Right lobe of liver (tissue), 6 donors: ENCODE measurements at places on chromosomes 7 and 10. TPM values are rescaled to one million over a fixed set of nuclear protein-coding genes. Genes with fewer than 3 reads are reported as not detected.

GRCh38 chr7:138001529-138002095 lies at the start of gene CREB3L2:
CREB3L2 (minus strand) TSS chr7:138002086; CDS start chr7:138001705, 381 bp downstream.
- peak; percentile 65 for DNase-seq

The ZNF273 gene
- 0.93 TPM for total RNA-seq

DNA sequence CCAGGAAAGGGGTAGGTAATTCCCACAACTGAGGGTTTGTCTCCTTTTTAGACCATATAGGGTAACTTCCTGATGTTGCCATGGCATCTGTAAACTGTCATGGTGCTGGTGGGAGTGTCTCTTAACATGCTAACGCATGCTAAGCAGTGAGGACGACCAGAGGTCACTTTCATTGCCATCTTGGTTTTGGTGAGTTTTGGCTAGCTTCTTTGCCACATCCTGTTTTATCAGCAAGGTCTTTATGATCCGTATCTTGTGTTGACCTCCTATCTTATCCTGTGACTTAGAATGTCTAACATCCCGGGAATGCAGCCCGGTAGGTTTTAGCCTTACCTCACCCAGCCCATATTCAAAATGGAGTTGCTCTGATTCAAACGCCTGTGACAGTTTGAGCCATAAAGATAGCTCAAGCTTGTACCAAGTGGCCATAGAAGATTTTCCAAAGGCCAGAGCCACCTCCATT lies 176.0 kb upstream of the NAMPT start:
- no peak for DNase-seq

The SGCE gene
- total RNA-seq: 17.7 TPM

The MKI67 gene
- total RNA-seq: 1.2 TPM

DNA sequence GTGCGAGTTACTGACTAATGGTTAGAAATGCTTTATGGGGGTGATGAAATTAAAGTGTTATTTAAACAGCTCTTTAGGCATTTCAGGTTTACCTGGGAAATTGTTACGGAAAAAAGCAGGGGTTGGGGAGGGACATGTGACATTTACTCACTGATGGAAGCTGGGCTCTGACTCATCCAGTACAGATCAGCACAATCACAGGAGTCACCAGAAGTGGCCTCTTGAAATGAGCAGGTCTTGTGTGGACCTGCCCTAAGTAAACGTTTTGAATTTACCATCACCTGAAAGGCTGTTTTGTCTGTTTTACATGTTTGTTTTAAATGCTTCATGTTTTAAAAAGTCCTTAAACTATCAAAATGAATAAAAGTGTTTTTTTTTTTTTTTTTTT lies 2.3 kb downstream of the GLRX3 start:
- DNase-seq: no peak

GRCh38 chr10:127024685-127025435 lies 119.6 kb downstream of the DOCK1 start:
- no peak for DNase-seq

GRCh38 chr7:50730446-50731400 lies 52.0 kb downstream of the GRB10 start:
- peak; percentile 75 for DNase-seq

The PLCE1 gene
- 0.61 TPM for total RNA-seq

GRCh38 chr10:924524-924859 lies 7.0 kb downstream of the LARP4B start:
- DNase-seq: no peak

- DNase-seq: no peak
Observed at GRCh38 chr7:94602181-94602580, 53.8 kb downstream of the SGCE start.

DNA sequence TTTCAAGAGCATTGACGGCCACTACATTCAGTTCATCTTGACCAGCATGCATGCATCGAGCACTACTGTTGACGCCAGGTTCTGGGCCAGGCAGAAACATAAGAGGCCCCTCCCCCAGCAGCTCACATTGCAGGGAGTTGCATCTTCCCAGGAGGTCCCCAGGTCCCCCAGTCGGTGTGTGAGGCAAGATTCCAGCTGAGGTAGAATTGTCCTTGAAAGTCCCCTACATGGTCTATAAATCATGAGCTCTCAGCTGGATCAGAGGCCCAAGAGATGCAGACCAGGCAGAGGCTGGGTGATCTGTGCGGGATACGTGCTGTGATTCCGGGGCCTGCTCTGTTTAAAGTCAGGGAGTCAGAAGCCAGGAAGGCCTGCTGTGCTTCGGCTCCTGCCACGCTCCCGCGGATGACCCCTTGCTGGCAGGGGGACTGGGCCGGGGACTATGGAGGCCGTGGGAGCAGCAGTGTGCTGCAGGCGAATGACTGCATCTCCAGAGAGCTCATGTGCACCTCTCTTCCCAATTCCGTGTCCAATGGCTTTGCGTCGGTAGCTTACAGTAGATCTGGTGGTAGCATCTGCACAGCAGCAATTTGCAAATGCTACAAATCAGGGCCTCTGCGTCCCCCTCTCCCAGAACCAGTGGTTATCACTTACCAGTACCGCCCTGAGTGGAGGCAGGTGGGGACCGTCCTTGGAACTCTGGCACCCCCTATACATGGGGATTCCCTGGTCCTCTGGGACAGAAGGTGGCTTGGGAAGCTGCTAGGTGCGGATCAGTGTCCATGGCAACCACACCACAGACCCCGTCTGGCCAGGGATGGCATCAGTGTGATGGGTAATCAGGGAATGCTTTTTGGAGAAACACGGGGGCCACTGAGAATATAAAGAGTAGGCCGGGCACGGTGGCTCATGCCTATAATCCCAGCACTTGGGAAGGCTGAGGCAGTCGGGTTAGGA lies 93.6 kb downstream of the RGS10 start:
- no peak for DNase-seq

- DNase-seq: no peak
Observed at GRCh38 chr10:118342638-118343020, 505 bp upstream of the FAM204A start.

DNA sequence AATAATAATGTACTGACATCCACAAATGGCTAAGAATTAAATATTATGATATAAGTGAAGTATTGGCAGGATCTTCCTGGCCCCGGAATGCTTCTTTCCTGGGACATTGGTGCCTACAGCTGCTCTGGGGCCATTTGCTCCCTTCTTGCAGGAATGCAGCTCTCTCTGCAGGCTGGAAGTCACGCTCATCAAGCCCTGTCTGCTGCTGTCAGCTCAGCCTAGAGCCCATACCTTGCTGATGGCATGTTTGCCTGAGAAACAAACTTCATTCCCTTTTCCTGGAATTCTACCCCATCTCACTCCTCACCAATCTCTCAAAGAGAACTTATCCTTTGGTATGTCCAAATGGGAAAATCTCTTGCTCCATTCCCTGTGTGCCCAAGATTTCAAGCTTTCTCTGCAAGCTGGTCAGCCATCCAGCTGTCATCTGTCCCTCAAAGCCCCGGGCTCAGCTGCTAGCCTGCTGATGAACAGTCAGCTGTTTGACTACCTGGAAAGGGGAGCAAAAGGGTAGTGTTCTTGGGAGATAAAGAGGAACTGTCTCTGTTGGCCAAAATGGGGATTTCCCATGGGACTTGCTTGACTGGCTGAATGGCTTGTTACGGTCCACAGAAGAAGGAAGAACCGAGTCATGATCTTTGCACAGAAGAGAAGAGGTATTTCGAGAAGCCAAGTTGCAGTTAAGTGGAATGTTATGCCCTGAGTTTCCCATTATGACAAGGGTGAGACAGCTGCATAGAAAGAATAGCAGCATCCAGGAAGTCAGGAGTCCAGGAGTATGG lies 12.0 kb upstream of the RASSF4 start:
- DNase-seq: no peak

GRCh38 chr7:121766676-121767075 lies 106.3 kb upstream of the PTPRZ1 start:
- DNase-seq: no peak

The LMTK2 gene
- 15.4 TPM for total RNA-seq

The SCART1 gene
- total RNA-seq: 0.18 TPM

- no peak for DNase-seq
Observed at GRCh38 chr7:18305866-18306265, 189.7 kb upstream of the HDAC9 start.

DNA sequence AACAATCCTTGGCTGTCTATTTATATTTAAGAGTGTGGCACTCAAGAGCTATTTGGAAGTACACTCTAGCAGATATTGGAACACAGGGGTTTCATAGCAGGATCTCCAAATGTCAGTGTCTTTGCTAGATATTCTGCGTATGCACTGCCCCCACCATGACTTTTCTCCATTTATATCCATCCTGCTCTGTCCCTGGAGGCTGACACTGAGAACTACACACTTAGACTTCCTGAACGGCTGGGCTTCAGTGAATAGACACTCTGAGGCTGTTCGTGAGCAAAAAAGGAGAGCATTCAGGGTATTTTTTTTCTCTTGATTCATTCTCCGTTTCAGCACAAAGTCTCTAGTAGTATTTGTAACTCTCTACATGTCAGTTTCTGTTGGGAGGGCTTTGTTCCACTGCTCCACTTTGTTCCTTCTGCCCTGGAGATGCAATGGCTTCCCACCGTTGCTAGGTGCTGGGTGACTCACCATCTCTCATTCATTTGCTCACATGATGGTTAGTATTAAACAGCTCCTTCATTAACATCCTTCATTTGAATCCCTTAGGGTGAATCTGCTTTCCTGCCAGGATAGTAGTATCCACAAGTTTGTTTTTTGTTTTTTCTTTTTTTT lies 155.9 kb upstream of the SLC13A1 start:
- DNase-seq: no peak

DNA sequence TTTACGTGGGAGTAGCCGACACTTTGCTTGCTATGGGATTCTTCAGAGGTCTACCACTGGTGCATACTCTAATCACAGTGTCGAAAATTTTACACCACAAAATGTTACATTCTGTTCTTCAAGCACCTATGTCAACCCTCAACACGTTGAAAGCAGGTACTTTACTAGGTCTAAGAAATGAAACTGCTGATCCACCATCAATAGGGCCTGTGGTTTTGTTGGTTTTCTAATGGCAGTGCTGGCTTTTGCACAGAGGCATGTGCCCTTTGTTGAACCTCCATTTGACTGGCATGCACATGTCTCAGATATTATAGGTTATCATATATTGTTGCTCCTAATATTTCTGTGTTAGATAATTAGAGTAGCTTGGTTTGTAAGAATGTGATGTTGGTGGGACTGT lies 123.8 kb downstream of the CFTR start:
- no peak for DNase-seq

DNA sequence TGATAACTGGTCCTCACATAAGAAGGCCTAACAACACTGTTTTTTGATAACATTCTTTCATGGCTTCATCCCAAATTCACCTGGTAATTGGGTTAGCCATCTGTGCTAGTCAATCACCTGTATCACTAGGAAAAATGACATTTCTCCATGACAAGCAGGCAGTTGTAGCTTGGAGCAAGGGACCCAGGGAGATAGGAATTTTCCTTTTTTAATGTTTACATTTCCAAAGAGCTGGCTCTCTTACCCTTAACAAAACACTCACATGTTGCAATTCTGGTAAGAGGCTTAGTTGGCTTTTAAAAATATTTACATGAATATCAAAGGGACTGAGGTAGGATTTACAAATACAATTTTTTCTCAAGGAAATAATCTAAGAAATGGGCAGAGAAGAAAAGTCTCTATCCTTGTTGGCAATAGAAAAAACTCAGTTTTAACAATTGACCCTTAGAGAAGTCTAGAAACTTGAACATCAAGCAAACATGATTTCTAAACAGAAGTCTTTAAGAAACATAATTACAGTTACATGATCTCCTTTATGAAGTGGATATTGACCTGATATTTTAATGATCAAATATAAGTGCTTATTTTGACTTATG lies 16.1 kb upstream of the AKR1C1 start:
- no peak for DNase-seq

DNA sequence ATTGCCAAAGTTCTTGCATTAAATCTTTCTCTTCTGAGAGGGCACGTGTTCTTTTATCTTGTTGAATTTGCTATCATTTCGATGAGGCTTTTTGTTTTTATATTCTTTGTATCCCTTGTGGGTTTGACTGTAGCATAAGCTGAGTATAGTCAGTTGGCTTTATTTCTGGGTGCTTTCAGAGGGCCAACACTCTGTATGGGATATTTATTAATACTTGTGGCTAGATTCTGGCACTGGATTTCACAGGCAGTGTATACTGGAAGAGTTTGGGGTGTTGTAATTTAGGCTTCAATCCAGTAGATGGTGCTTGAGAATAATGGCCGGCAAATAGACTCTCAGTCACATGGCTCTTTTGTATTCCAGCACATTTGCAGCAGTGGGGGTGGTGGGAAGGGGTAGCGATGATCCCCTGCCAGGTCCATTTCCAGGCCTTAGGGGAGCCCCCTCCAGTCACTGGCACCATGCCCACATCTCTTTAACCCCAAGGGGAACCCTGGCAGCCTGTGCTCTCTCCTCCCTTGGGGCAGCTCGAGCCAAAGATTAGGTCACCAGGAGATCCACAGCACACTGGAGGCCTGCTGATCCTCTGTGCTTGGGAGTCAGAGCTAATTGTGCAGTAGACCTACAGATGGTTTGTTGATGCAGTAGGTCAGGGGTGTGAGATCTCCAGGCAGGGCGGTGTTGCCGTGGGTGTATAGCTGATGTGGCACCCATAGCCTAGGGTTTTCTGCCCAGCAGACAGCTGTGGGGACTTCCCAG lies 81.8 kb downstream of the PTPN20 start:
- DNase-seq: peak; percentile 46

The VSTM2A gene
- total RNA-seq: not detected

GRCh38 chr10:34126371-34127151 lies 688.5 kb downstream of the PARD3 start:
- no peak for DNase-seq

DNA sequence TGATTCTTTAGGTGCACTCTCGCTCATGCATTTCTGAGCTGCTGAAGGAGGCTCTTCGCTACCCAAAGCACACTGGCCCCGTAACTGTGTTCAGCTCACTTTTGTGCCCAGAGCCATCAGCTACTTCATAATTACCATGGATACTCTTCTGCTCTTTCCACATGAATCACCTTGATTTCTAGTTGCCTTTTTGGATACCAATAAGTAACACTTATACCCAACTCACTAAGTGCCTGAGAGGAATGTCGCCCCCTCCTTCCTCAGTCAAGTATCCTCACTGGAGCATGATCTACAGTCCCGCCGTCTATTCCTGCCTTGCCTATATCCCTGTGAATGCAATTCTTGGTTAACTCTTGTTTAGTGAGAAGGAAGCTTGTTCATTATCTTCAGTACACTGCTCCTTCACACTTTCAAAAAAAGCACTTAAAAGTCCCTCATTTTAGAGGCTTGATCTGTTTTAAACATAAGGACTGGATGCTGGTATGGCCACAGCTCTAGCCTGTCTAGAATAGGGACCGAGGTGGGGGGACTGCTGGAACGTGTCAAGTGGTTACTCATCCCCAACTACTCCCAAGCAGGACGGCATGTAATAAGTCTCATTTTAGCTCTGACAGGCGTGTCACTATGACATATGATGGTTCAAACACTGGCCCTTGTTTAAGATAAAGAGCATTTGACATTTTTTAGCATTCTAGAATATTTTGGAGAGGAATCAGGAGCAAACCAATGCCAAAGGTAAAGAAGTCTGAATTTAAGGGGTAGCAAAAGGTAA lies 23.7 kb downstream of the SVIL start:
- no peak for DNase-seq

DNA sequence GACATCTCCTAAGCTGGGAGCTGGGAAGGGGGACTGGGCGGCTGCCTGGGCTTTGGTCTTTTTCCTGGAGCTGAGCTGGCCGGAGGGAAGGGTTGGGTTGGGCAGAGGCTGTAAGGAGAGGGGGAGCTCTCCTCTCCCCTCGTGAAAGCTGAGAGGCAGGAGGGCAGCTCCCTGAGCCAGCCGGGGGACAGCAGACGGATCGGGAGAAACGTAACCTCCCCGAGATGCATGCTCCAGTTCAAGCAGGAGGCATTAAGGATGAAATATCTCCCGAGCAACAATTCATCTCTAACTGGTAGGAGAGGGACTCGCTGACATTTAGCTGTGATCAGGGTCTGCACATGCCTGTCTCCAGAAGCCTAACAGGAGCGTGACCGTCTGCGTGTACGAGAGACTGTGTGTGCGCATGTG lies 19.9 kb upstream of the LBX1 start:
- no peak for DNase-seq
